RKO (cell line): ENCODE measurements at places on chromosomes 1 and 21.

GRCh38 chr1:32063261-32063681, 9.5 kb upstream of the TMEM39B start:
- DNase-seq = peak; percentile 78

GRCh38 chr1:33097137-33097611, 16.2 kb downstream of the AZIN2 start:
- DNase-seq = peak; percentile 44

DNA sequence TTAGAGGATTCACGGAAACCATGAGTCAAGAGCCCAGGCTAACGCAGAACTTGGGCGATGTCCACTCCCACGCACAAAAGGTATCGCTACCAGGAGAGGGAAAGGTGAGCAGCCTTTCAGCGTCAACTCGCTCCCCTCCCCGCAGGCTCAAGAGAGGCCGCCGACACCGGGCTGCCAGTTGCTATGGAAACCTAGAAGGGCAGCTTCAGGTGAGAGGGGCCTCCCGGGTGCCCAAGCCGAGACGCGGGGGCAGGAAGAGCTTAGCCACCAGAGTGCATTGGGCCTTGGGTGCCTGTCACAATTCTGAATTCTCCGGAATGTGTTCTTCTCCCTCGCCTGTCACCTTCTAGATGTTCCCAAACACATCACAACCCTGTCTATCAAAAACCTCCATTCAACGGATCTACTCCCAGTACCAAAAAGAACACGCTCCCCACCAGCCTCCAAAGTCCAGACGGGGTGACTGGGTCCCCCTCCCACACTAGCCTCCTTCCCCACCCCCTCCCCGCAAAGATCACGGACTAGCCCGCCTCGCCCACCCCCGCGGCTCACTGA, 694 bp downstream of the MEAF6 start:
- peak; percentile 47 for DNase-seq

DNA sequence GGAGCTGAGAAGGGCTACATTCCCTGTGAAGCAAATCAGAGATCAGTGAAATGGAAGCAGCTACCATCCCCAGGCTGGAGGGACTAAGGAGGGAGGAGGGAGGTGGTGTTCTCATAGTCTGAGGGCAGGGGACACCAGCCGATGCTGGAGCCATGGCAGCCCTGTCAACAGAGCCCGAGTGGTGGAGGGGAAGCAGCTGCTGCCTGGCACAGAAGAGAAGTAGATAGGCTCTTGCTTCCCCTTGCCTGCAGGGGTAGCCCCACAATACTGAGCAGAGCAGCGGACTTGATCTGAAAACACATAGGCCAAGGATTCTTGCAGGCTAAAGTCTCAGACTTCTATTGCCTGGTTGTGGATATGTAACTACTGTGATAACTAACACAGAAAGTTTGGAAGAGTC, 255.1 kb downstream of the FGGY start:
- DNase-seq = no peak

DNA sequence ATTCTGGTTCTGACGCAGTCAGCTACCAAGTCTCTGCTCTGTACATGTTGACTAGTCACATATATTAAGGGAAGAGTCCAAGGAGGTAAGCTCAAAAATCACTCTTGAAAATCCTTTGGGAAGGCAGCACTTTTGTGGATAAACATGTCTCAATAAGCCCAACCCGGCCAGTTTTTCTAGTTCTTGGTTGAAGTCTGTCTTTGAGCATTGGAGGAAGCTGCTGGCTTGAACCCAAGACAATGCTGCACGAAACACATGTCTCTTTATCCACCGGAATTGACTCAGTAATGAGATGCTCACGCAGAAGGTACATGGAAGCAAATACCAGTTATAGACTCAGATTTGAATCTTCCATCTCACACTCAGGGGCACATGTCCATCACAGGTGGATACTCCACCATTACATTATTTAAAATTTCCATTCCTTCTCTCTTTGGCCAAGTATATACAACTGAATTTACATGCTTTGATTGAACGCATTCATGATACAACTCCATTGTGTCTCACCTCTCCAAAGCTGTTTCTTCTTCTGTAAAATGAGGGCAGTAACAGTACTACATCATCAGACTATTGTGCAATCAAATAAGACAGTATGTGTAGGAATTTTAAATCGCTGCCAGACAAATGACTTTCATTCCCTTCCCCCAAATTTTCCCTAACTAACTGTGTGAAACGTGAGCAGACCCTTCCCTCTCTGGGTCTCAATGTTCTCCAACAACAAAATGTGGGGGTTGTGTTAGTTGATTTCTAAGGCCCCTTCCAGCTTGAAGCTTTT, 9.6 kb upstream of the GUCA2A start:
- no peak for DNase-seq

GRCh38 chr1:74412244-74412643, 100.2 kb downstream of the LRRC53 start:
- DNase-seq = no peak

- peak; percentile 97 for DNase-seq
These were observed 34.7 kb downstream of the RGS5 start for GRCh38 chr1:163168053-163168452.

DNA sequence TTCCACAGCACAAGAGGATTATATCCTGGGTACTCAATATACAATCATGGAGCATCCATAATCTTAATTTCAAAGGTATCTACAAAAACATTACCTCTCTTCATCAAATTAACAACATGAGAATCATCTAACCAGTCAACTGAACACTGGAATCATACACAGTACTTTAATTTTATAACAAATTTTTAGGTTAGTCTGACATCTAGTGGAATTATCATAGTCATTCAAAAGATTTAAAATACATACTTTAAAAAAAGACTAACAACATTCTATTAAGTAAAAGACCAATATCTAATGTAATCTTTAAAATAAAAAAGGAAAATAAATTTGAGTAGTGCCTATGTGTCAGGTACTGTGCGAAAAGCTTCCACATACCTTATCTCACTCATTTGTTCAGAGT, 16.8 kb upstream of the SH3GLB1 start:
- peak; percentile 75 for DNase-seq

DNA sequence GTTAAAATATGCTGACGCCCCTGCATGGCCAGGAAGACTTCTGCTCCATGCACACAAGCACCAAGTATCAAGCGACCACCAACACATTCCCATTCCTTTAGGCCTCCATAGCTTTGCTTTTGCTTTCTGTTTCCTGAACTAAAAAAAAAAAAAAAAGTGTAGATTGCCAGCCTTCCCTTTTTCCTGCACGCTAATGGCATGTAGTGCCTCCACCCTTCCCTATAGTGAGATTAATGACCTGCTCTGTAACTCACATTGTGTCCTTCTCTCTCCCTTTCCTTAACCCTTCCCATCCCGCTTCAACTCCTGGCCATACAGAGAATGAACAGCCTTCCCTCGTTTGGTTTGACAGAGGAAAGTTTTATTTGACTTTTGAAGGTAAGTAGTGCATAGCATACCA, 57.1 kb upstream of the DYNLT5 start:
- DNase-seq = no peak

DNA sequence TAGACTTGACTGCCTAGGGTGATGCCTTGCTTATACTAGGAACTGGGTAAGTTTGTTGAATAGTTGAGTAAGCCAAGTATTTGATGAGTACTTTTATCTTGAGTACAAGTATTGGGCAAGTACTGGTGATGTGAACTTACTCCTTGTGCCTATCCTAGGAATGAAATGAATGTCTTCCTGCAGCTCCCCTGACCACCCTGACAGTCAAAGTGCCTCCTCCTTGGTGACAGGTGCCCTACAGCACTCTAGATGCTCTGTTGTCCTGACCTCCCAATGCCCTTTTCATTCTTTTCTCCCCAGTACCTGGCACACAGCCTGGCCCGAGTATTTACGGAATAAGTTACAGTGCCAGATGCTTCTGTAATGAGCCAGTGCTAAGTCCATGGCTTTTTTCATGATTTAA, 25.5 kb downstream of the PCSK9 start:
- DNase-seq = no peak

DNA sequence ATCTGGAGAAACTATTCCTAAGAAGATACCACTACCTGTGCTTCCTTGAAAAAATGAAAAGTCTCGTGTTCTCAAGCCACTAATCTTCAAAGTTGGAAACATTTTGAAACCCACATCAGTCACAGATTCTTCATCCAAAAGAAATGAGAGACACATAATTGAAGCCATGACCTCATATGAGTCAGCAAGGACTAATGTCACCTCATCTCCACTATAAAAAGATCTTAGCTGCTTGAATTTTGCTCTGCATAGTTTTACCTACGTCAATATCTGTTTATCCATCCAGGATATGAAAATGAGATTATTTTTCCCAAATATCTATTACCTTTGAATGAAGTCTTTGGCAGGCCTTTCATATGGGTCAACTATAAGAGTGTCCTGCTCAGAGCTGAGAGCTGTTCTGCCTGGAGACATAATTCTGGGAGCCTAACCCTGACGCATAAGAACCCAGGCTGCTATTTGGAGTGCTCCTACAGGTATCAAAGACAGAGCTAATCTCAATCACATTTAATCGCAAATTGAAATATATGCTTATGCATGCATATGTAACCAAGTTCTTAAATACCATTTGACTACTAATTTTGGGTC, 312.5 kb upstream of the PKN2 start:
- DNase-seq = peak; percentile 25

DNA sequence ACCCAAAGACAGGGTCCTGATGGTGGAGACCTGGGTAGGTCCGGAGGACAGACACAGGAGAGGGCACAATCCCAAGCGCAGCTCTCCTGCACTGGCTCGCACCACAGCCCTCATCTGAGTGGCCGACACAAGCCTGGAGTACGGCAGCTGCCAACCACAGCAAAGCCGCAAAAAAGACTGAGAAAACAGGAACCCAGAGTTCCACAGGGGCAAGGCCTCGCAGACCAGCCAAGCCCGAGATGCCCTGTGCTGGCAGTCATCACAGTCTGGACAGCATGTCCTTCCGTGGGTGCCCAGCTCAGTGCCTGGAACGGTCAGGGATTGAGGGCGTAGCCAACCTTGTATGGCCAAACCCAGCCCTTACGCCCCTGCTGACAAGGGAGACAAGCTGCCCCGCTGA, 11.4 kb downstream of the ZBTB48 start:
- DNase-seq = no peak

DNA sequence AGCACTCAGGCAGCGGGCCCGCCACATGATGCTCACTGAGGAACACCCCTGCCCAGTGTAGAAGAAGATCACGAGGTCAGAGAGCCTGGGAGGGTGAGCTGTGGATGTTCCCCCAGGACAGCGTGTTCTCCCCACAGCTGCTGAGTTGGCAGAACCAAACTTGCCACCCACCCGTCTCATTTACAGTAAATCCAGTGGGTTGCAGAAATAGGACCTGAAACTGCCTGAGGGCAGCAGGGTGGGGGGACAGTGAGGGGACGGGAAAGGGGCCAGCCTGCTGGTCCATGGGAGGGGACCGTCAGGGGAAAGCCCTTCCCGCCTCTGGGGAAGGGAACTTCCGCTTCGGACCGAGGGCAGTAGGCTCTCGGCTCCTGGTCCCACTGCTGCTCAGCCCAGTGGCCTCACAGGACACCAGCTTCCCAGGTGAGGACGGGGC, at the start of gene C1QB:
Gene C1QB, plus strand, starts transcription at position 356 of the 436 bp plus-strand sequence. CDS start 6,227 bp downstream, outside the sequence.
- DNase-seq = no peak

DNA sequence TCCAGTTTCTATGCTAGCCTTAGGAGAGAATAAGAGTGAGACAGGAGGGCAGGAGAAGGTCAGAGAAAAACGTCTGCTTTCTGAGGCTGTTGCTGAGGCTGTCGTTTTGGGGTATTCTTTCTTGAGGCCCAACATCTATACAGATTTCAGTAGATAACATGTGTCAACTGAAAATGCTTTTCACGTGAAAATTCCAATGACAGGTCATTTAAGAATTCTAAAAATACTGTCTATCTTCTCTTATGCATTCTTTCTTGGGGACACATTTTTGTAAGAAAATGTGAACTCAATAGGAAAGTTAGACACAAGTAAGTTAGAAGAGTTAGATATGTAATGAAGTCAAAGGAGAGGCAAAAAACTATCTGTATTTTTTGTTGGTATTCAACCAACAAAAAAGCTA, 150.8 kb downstream of the TGFB2 start:
- DNase-seq = no peak

DNA sequence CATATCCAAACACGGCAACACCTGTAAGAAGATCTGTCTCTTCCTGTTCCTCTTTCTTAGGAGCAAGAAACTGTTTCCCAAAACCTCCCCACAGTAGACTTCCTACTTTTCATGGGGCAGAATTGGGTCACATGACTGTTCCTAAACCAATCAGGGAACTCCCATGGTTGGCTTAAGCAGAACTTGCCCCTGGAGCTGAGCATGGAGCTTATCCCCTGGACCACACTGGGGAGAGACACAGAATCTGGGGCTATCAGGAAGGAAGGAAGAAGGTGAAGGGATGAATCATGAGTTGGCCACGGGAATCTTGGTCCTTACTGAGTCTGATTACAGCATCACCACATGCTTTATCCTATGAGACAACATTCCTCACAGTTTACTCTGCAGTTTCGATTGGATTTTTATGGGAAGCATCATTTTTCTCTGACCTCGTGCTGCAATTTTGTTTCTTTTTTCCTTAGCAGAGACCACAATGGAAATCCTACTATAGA, 81.8 kb downstream of the CDC7 start:
- DNase-seq = peak; percentile 71

DNA sequence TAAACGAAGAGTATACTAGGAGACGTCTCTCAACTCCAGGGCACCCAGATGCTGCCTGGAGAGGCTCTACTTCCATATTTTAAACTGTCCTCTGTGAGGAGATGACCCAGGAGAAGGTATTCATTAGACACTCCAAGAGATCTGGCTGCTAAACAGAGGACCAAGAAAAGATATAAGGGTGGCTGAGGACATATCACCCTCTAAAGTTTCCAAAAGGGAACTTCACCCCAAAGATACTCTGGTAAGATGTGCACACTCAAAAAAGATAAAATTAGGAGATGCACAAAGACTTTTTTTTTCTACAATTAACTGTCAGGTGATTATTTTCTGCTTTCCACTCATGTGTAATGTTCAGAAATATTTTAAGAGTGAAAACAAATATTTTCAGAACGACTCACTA, 1.4 kb downstream of the ZNF670 start:
- DNase-seq = peak; percentile 46

DNA sequence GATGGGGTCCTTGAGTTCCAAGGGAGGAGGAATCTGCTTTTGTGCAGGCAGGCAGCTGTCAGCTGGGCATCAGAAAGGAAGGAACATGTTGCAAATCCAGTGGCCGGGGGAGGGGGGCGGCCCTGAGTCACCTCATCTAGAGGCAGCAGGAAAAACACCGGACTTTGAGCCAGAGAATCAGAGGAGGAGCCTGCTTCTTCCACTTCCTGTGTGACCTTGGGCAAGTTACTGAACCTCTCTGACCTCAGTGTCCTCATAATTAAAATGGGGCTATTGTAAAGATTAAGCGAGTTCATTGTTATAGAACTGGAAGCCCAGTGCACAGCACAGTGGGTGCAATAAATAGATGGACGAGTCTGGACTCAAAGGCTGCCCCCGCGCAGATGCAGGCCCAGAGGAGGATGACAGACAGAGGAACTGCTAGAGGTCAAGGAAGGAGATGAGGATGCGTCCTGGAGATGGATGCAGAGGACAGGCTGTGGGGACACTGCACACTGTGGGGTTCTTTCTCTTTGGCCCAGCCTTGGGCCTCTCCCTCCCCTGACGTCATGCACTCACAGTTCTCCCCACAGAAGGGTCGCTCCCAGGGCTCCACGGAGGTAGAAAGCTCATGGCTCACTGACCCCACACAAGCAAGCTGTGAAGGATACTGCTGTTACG, 714.3 kb downstream of the MATN1 start:
- peak; percentile 18 for DNase-seq
